CD4-positive, alpha-beta T cell (primary cell): ENCODE measurements at places on chromosomes 12 and 14. TPM values are rescaled to one million over a fixed set of nuclear protein-coding genes. Genes with fewer than 3 reads are reported as not detected.

- H3K4me3 ChIP-seq: no peak overlapping the region
- DNase-seq: no peak
- no peaks in the 10 kb centered on the region for H3K4me1 ChIP-seq
- H3K36me3 ChIP-seq: no peaks in the 10 kb centered on the region
These were observed 374.7 kb downstream of the DIO2 start for GRCh38 chr14:79836577-79836976.

DNA sequence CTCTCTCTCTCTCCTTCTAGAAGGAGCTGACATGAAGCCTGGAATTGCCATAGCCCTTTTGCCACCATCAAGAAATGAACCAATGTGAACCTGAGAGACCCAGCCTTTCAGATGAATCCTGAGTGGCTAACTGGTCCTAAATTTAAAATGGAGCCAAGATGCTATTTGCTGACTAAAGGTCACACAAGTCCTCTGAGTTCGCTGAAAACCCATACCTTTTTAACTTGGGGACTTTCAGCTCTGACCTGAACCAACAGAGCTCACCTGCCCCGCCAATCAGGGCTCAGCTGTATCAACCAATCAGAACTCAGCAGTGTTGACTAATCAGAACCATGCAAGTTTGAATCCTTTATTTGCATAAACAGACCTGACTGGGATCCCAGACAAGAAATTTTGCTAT is 70.3 kb upstream of the MDM1 start:
- no peak overlapping the region for H3K4me3 ChIP-seq
- no peak for DNase-seq
- peaks cover 6% of the 10 kb centered on the region for H3K4me1 ChIP-seq
- no peaks in the 10 kb centered on the region for H3K36me3 ChIP-seq
- no peak overlapping the region for H3K27ac ChIP-seq

The GYS2 gene
- not detected for total RNA-seq

DNA sequence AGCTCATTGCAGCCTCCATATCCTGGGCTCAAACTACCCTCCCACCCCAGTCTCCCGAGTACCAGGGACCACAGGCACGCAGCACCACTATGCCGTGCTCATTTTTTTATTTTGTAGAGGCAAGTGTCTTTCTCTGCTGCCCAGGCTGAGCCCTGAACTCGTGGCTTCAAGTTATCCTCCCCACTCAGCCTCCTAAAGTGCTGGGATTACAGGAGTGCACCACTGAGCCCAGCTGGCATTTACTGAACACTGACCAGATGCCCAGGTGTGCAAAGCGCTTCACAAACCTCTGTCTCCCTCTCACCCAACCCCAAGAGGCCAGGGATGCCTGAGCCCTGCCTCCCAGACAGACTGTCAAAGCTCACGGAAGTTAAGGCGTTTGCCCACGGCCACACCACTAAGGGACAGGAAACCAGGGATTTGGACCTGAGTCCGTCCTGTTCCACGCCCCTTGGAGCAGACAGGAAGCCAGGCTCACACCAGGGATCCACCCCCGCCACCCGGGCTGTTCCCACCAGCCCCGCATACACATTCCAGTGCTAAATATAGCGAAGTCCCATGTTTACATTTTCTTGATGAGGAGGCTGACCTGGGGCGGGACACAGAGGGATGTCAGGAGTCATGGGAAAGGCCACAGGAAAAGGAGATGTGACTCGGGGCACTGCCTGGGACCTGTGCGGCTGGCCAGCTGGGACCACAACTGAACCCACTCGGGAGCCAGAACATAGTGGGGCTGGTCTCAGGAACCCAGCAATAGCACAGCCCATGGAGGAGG is 51.2 kb downstream of the TESC start:
- H3K4me3 ChIP-seq: no peak overlapping the region
- H3K4me1 ChIP-seq: no peaks in the 10 kb centered on the region
- H3K36me3 ChIP-seq: no peaks in the 10 kb centered on the region
- no peaks in the 10 kb centered on the region for H3K27me3 ChIP-seq
- no peak overlapping the region for H3K27ac ChIP-seq

GRCh38 chr12:99847936-99848335 is 136.8 kb downstream of the ANKS1B start:
- H3K4me1 ChIP-seq: no peaks in the 10 kb centered on the region
- H3K27me3 ChIP-seq: no peaks in the 10 kb centered on the region
- no peak overlapping the region for H3K27ac ChIP-seq
- DNase-seq: no peak
- no peak overlapping the region for H3K4me3 ChIP-seq

DNA sequence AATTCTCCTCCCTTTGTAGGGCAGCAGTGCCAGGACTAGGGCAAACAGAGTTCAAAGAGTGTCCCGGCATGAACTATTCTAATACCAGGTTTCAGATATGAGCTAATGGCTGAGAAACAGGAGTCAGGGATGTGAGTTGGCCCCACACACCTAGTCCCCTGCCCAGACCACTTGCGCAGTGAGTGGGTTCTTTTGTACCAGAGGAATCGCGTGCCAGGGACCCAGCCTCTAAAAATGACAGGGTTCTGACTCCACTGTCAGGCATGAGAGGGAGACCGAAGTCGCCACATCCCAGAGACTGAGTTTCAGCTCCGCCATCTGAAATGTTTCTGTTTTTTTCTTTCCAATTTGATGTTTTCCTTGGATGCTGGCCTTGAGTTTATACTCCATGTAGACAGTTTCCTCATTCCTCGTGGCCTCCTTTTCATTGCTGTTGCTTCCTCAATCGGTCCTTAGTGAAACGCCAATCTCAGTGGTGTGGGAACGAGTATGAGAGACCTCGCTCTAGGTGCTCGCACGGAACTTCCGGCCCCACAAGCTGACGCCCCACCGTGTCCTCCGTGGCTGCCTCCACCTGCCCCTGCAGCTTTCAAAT is 31.5 kb downstream of the FBXL14 start:
- H3K27me3 ChIP-seq: no peaks in the 10 kb centered on the region
- H3K4me1 ChIP-seq: no peaks in the 10 kb centered on the region
- H3K4me3 ChIP-seq: no peak overlapping the region
- H3K36me3 ChIP-seq: no peaks in the 10 kb centered on the region

- H3K27me3 ChIP-seq: peaks cover 30% of the 10 kb centered on the region
- no peak overlapping the region for H3K4me3 ChIP-seq
- peaks cover 6% of the 10 kb centered on the region for H3K4me1 ChIP-seq
- no peak for DNase-seq
- H3K36me3 ChIP-seq: no peaks in the 10 kb centered on the region
These were observed 818 bp upstream of the HHIPL1 start for GRCh38 chr14:99644035-99644587.

DNA sequence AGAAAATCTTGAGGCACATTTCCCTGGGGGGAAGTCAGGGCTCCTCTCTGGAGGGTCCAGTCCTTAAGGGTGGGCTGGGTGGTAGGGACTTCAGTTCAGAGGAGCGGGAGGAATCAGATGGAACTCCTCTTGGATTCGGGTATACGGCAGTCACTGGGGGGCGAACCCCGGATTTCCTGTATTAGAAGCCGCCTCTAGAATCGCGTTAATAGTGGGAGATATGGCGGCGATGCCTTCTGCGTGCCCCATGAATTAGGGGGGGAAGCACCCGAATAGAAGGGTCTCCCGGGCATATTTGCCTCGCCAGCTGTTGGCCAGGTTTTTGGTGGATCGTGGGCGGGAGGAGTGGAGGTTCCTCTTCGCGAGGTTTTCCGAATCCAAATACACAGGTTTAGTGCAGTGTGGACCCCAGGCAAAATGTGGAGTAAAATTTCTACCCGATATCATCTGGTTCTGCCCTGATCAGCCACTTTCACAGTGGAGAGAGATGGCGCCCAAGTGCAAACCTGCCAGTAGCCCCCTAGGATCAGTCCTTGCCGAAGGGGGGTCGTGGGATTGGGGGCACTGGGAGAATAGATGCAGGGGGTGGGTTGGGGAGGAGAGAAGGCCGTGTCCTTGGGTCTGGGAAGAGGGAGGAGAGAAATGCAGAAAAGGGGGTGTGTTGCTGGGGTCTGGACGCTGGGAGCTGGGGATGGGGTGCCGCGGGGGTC is 628 bp downstream of the MEG3 start:
- H3K4me1 ChIP-seq: no peaks in the 10 kb centered on the region
- H3K4me3 ChIP-seq: no peak overlapping the region
- H3K27me3 ChIP-seq: peaks cover 15% of the 10 kb centered on the region

The C12orf56 gene
- 0.17 TPM for total RNA-seq

GRCh38 chr12:116719731-116720528 is 17.9 kb downstream of the SPRING1 start:
- H3K4me1 ChIP-seq: no peaks in the 10 kb centered on the region
- no peak for DNase-seq
- no peak overlapping the region for H3K27ac ChIP-seq

DNA sequence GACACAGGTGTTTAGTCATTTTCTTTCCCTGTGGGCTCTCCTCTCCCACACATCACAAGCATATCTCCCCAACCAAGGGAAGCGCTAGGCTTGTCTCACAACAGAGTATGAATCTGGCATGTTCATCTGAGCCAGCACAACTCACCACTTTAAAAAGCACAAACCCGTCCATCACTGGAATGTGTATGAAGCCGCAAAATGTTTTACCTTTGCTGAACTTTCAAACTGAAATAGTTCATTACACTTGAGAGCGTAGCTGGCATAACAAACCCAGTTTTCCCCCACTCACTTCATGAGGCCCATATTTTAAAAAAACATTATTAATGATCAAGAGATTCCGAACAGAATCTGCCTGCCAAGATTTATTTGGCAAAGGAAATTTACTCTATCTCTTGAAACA is 15.8 kb downstream of the NID2 start:
- no peak overlapping the region for H3K27ac ChIP-seq
- no peaks in the 10 kb centered on the region for H3K4me1 ChIP-seq
- peaks cover 7% of the 10 kb centered on the region for H3K27me3 ChIP-seq
- H3K4me3 ChIP-seq: no peak overlapping the region
- no peak for DNase-seq

The PTPN6 gene
- total RNA-seq: 83.5 TPM

GRCh38 chr14:101844219-101844618 is 82.7 kb downstream of the PPP2R5C start:
- peak overlapping the region; percentile 48 for H3K27ac ChIP-seq
- no peak overlapping the region for H3K4me3 ChIP-seq
- H3K27me3 ChIP-seq: no peaks in the 10 kb centered on the region
